ENCODE measurements at places on chromosomes 6 and 20.

DNA sequence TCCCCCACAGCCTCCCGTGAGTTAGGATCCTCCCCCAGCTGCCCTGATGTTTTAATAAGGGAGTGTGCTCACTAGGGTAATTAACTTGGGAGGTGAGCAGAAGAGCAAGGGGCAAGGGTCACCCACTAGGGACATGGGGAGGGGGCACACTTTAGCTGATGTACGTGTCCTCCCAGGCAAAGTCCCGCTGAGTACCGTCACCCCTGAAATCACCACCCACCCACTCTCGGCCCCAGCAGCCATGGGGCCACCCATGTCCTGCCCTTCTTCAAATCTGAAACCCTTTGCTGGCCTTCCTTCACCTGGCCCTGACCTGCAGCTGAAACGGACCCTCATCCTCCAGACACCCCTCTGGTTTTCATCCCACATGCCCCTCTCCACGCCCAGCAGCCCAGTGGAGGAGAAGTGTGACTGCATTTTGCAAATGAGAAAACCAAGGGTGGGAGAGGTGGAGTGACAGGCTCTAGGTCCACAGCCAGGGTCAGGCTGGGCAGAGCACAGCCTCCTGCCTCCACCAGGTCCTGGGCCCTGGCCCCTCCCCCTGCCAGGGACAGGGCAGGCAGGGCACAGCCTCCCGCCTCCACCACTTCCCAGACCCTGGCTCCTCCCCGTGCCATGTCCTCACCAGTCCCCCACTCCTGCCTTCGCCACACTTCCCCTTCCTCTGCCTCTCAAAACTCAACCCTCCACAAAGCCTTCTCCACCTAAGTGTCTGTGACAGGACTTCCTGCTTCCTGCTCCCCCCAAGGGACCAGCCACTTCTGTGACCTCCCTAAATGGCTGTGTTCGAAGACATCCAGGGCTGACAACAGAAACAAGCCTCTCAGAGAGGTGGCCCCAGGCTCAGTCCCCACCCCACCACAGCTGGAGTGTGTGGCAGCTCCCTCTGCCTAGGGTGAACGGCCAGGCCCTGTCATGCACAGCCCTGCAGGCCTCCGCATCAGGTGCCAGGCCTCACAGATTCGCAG lies 15.1 kb downstream of the ACSS1 start:
- no peak for DNase-seq

GRCh38 chr6:109166673-109167072 lies 71.4 kb downstream of the CEP57L1 start:
- no peak for DNase-seq

- no peak for DNase-seq
These were observed 452.5 kb downstream of the CDH26 start for GRCh38 chr20:60410618-60411264.

DNA sequence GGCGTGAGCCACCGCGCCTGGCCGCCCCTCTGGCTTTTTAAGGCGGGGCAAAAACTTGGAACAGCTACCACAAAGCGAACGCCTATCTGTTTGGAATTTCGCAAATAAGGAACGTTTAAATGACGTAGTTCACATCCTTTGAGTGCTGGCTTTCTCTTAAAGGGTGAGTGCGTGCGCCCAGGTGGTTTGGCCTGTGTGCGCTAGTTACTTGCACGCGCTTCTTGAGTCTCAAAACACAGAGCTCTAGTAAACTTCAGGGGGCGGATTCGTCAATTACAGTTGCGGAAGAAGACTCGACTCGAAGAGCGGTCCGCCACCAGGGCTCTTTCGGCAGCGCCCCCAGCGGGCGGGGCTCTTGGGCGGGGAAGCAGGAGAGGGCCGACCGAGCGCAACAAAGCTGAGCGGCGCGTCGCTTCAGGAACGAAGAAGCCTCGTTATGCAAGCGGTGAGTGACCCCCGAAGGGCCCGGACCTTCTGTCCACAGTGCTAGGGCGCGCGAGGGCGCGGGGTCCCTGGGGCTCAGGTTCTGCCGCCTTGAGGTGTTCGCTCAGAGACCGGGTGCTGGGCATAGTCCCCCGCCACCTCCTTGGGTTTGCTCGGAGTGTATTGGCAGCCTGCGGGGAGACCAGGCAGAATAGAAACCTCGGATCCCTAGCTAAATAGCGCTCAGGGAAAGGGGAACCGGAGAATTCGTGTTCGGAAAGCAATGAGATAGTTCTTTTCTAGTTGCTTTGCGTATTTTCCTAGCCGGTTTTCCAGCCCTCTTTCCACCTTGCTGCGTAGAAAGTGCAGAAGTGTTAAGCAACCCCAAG lies at the start of gene SYCP2L:
TSS of gene SYCP2L (plus strand) at position 362 of the 812 bp plus-strand sequence. CDS start at position 437, 75 bp downstream.
- DNase-seq = peak; percentile 64

- no peak for DNase-seq
These were observed 48.1 kb downstream of the PRDM1 start for GRCh38 chr6:106134087-106134770.

GRCh38 chr20:45036044-45036755 lies 64.7 kb downstream of the KCNS1 start:
- DNase-seq = peak; percentile 81

DNA sequence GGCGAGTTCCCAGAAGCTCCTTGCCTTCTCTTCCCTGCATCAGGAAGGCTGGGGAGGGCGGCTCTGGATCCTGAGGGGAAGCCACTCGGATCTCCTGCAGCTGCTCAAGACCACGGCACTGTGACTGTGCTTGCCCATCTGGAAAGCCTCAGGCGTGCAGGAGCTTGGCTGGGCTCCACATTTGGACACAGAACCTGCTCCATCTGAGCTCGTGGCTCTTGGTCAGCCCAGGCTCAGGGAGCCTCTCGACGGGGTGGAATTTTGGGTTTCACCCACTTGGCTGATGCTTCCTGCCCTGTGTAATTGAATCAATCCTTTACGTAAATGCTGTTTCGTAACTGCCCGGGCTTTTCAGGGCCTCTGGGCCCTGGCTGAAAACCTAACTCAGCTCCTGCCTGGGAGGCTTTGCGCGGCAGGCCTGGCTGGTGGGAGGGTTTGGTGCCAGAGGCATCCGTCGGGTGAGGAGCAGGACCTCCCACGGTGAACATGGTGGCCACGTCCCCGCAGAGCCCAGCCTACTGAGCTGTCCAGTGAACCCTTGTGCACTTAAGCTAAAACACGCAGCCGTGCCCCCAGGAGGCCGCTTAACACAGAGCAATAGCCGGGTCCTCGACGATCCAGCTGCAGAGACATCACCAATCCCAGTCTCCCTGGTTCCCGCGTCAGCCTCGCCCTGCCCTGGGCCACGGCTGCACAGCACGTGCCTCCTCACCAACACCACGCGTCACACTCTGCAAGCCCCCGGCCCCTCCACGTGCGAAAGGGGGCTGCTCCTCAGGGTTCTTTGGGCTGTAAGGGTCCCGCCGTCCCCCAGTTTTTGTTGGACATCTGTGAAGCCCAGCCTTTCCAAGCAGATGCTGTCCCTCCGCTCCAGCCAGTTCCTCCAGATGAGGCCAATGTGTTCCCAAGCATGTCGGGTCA lies 241.0 kb downstream of the DLL1 start:
- peak; percentile 84 for DNase-seq

DNA sequence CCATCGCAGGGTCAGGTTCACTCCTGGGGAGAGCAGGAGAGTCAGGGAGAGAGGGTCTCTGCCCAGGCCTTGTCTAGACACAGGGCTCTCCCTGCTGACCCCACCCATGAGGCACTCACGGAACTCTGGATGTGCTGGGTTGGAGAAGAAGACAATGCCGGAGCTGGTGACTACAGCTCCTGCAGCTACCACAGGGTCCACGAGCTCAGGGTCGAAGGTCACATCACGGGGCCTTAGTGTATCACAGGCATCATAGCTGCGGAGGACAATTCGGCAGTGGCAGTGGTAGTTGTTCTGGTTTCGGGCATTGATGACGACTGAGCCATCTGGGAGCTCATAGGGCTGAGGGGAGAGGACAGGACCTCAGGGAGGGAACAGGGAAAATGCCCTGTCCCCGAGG lies 2.7 kb downstream of the NEU1 start:
- no peak for DNase-seq

DNA sequence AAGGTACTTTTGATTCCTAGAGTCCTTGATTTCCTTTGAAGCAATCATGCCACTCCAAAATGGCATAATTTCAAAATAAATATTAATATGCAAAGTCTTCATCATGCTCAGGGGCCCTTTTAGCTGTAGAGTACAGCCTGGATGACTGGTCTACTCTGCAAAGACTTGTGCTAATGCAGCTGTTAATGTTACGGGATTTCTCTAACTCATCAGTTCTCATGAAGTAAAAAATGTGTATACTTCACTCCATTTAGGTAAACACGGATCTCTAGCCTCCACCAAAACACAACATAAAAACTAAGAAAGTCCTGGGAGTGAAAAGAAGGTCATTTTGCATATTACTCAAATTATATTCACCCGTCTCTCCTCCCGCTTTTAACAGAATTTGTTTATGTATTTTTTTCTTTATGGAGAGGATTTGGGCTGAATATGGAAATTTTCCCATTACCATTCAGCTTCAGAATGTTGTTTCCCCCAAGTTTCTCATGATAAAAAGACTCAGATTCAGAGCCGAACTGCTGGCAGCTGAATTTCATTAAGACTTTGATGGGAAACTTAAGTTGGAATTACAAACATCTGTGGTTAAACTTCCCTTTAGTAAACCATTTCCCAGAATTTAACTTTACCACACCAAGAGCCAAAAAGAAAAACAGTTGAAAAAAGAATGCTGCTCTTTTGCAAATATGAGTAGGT lies 8.7 kb downstream of the LAMA4 start:
- DNase-seq = peak; percentile 93

DNA sequence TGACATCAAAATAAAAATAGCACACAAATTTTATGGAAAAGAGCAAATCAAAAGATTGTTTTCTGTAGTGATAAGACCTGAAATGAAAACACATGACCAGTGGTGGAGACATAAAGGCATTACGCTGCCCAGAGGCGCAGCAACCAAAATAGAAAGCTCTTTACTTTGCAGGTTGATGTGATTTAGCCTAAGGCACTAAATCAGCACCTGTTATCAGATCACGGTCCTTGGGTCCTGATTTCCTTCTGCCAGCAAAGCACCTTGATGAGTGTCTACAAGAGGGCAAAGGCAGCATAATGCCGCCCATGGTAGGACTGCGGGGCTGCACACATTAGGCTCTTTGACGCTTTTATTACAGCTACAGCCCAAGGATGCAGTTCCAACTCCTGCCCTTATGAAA lies 19.3 kb upstream of the RAMACL start:
- no peak for DNase-seq

- DNase-seq = peak; percentile 59
These were observed 2.2 kb downstream of the CENPB start for GRCh38 chr20:3784216-3784853.

GRCh38 chr6:117958536-117958935 lies 51.5 kb downstream of the SLC35F1 start:
- no peak for DNase-seq

DNA sequence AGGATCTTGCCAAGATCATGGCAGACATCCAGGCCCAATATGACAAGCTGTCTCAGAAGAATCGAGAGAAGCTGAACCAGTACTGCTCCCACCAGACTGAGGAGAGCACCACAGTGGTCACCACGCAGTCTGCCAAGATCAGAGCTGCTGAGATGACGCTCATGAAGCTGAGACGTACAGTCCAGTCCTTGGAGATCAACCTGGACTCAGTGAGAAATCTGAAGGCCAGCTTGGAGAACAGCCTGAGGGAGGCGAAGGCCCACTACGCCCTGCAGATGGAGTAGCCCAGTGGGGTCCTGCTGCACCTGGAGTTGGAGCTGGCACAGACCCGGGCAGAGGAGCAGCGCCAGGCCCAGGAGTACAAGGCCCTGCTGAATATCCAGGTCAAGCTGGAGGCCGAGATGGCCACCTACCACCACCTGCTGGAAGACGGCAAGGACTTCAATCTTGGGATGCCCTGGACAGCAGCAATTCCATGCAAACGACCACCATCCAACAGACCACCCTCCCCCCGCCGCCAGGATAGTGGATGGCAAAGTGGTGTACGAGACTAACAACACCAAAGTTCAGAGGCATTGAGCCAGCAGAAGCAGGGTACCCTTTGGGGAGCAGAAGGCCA lies 44.7 kb upstream of the GRM4 start:
- DNase-seq = no peak

DNA sequence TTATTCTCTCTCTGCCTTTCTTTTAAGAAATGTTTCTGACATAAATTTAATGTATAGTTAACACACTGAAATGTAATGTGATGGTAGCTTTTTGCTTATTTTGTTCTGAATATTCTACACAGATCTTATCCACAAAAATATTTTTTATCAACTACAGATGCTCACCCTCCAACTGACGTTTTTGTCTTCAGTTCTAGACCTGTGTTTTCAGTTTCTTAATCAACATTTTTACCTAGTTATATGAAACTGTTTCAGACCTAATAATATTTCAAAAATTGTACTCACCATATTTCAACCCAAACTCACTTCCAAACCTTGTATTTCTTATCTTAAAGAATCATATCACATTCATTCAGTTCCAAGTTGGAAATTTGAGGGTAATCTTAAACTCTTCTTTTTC lies 452.8 kb downstream of the RFPL4B start:
- DNase-seq = no peak

- DNase-seq = no peak
These were observed 104.4 kb downstream of the MANEA start for GRCh38 chr6:95681736-95682135.

DNA sequence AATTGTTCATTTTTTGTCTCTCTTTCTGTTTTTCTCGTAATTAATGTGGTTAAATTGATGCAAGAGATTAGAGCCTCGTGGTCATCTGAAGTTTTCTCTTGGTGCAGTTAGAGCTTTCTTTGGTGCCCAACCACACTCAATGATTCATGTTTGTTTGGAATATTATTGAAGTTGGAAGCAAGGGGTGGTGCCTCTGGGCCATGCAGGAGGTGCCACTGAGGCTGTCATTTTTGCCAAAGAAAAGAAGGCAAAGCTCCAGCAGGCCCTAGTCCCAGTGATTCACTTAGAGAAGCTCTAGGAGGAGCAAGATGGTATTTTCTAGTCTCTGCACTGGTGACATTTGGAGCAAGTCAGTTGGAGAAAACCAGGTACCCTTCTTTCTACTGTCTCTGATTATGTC lies 144.5 kb upstream of the RALGAPA2 start:
- DNase-seq = no peak

DNA sequence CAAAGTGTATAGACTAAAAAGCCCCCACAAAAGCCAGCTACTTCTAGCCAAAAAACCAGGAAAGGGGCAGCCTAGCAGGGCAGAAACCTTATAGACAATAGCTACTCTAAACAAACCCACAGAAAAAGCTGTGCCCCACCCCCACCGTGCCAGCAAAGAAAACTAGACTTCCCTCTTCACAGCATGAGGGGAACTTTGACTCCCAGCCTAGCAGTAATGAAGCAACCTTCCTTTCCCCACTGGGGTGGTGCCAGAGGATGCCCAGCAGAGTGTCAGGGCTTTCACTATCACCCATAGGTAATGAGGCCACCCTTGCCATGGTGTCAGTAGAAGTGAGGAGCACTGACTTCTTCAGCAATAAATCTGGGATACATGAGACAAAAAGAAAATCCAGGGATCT lies 99.0 kb upstream of the LGSN start:
- no peak for DNase-seq

DNA sequence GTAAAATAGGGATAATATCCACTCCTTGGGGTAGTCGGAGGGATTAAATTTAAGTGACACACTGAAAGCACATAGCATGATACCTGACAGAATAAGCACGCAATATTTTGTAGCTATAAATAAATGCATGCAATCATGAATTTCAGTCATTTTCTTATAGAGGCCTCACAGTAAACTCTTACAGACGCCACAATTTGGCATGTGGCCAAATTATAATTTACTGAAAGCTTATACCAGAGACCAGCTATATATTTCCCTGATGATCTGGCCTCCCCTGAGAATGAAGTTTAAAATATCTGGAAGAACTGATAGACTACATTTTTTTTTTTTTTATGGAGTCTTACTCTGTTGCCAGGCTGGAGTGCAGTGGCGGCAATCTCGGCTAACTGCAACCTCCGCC lies 40.9 kb downstream of the QRSL1 start:
- no peak for DNase-seq

- DNase-seq = peak; percentile 14
These were observed 114.1 kb upstream of the RREB1 start for GRCh38 chr6:6993503-6994237.
